Fibroblast of the aortic adventitia (primary cell): ENCODE measurements at places on chromosomes 13 and 19. TPM values are rescaled to one million over a fixed set of nuclear protein-coding genes. Genes with fewer than 3 reads are reported as not detected.

DNA sequence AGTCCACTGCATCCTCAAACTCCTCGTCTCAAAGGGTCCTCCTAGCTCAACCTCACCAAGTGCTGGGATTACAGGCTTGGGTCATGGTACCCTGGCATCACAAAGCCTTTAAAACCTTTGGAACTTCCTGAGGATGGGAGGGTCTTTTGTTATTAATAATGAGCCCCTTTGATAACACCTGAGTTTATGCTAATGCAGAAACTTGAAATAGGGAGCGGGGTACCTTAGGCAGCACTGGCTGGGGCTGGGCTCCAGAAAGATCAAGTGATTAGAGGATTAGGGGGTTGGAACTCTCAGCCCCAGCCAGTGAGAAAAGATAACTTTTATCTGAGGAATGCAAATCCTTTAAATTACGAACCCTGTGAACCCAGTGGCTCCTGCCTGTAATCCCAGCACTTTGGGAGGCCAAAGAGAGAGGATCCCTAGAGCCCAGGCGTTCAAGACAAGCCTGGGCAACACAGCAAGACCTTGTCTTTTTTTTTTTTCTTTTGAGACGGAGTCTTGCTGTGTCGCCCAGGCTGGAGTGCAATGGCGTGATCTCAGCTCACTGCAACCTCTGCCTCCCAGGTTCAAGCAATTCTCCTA lies 9.3 kb upstream of the PSPC1 start:
- DNase-seq, result no peak

DNA sequence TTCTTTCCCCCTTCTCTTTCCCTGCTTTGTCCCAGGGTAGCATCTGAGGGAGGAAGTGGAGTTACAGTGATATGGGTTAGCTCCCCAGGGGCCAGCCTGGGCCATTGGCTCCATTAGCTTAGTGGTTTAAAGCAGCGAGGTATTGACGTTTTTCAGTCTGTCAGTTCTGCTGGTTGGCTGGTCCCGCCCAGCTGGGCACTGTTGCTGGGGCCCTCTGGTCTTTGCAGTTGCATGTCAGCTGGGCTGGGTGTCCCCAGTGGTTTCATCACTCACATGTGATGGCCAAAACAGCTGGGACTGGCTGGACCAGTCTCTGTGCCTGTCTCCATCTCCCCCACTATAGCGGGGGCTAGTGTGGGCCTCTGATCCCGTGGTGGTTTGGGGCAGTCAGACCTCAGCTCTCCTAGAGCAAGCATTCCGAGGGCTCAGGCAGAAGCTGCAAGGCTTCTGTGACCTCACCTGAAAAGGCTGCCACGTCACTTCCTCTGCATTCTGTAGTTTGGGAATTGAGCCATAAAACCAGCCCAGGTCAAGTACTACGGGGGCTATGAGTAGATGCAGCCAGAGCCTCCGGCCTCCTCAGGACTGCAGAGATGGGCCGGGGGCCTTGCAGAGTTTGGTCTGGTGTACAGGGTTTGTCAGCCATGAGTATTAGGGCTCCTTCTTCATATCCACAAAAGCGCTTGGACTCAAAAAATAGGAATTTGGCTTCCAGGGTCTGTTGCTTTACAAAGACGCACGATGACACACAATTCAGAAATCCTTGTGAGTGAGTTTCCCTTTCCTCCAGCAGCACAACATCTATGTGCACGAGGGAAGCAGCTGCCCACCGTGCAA lies 30.0 kb downstream of the TSSK6 start:
- DNase-seq, result peak; percentile 13

- no peak for DNase-seq
Observed at GRCh38 chr19:27705896-27706295, 1507.1 kb downstream of the UQCRFS1 start.

GRCh38 chr13:71338070-71338469 lies 528.9 kb downstream of the DACH1 start:
- DNase-seq, result no peak

DNA sequence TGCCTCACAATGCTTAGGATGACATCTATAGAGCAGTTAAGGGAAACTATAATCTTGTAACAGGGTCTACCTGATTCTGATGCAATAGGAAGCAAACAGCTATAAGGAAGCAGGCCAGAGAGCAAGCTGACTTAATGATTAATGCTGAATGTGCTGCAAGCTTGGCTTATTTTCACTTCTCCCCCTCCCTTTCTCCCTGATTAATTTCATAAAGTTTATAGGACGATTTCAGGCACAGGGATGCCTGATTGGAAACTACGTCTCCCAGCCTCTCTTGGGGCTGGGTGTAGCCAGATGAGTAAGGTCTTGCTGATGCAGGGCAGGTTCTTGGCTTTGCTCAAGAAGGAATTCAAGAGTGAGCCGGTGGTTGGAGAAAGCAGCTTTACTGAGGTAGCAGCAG lies 82.8 kb upstream of the MRI1 start:
- peak; percentile 97 for DNase-seq

DNA sequence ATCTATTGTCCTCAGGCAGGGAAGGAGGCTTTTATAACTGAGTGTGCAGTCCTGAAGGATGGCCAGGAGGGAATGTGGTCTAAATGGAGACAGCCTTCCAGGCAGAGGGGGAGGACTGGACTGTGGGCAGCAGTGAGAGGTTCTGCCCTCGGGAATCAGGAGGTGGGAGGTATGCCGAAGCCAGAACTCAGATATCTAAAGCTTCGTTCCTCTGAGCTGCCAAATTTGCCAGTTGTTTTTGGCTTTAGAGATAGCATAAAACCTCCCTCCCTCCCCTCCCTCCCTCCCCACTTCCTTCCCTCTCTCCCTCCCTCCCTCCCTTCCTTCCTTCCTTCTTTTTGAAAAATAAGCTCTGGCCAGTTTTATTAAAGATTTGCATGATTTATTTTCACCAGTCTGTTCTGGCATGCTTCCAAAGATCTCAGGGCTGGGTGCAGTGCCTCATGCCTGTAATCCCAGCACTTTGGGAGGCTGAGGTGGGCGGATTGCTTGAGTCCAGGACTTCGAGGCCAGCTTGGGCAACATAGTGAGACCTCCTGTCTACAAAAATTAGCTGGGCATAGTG lies 2.4 kb downstream of the MEDAG start:
- DNase-seq, result peak; percentile 96

DNA sequence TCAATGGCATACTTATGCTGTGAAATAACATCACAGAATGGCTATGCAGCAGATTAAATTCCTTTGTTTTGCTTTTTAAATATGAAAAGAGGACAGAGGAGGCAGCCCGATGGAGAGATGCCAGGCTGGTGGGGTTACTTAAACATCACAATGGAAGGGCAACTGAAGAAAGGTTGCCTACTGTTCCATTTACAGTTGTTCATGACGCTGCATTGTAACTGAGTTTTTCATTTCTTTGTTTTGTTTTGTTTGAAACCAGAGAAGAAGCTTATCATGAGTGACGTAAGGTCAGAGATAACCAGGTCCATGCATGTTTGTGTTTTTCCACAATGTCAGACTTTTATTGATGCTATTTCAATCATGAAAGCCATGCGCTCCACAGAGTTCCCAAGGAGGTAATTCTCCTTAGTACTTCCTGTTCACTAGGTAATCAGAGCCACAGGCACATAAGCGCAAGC lies 273.8 kb downstream of the LHFPL6 start:
- DNase-seq, result peak; percentile 26

DNA sequence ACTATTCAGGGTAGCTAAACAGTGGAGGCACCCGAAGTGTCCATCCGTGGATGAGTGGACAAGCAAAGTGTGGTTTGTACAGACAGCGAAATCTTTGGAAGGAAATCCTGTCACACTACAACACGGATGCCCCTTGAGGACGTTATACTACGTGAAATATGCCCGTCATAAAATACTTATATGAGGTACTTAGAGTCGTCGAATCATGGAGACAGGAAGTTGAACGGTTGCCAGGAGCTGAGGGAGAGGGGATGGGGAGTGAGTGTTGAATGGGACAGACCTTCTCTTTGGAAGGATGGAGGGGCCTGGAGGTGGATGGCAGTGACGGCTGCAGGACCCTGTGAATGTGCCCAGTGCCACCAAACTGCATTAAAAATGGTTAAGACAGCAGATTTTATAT lies 11.6 kb downstream of the ATP4B start:
- DNase-seq, result no peak

GRCh38 chr13:78430166-78430791 lies 173.1 kb downstream of the POU4F1 start:
- no peak for DNase-seq

GRCh38 chr19:10699650-10700335 lies 1.4 kb upstream of the QTRT1 start:
- peak; percentile 74 for DNase-seq

- DNase-seq, result no peak
Observed at GRCh38 chr13:89212186-89212585, 1541.0 kb downstream of the SLITRK5 start.

- peak; percentile 91 for DNase-seq
Observed at GRCh38 chr13:30158774-30159445, 148.4 kb downstream of the KATNAL1 start.

GRCh38 chr13:24075137-24075975 lies 85.2 kb upstream of the SPATA13 start:
- DNase-seq, result peak; percentile 15

GRCh38 chr13:23608701-23609413 lies 38.6 kb downstream of the TNFRSF19 start:
- DNase-seq, result no peak

- DNase-seq, result no peak
Observed at GRCh38 chr19:18191640-18192062, 1.4 kb upstream of the MPV17L2 start.

The HCN2 gene
- 0.08 and 0.63 TPM in 2 replicates for total RNA-seq

The HDGFL2 gene
- 41.0 and 69.4 TPM in 2 replicates for total RNA-seq

The C3 gene
- total RNA-seq, result 93.5 and 1,485 TPM in 2 replicates

The NCCRP1 gene
- total RNA-seq, result not detected in 2 replicates

The IL12RB1 gene
- not detected in 2 replicates for total RNA-seq

The ZNF726 gene
- total RNA-seq, result 0.33 and 3.2 TPM in 2 replicates

The RDH8 gene
- not detected in 2 replicates for total RNA-seq

The LILRA2 gene
- total RNA-seq, result not detected in 2 replicates

The CEACAM8 gene
- not detected in 2 replicates for total RNA-seq

The ZNF473 gene
- 11.0 and 14.1 TPM in 2 replicates for total RNA-seq

The MED25 gene
- 19.4 and 21.7 TPM in 2 replicates for total RNA-seq

The TSSK6 gene
- total RNA-seq, result 1.9 and 4.3 TPM in 2 replicates
